Hippocampal formation (tissue), 2 donors: ENCODE measurements at places on chromosomes 6 and 20.

DNA sequence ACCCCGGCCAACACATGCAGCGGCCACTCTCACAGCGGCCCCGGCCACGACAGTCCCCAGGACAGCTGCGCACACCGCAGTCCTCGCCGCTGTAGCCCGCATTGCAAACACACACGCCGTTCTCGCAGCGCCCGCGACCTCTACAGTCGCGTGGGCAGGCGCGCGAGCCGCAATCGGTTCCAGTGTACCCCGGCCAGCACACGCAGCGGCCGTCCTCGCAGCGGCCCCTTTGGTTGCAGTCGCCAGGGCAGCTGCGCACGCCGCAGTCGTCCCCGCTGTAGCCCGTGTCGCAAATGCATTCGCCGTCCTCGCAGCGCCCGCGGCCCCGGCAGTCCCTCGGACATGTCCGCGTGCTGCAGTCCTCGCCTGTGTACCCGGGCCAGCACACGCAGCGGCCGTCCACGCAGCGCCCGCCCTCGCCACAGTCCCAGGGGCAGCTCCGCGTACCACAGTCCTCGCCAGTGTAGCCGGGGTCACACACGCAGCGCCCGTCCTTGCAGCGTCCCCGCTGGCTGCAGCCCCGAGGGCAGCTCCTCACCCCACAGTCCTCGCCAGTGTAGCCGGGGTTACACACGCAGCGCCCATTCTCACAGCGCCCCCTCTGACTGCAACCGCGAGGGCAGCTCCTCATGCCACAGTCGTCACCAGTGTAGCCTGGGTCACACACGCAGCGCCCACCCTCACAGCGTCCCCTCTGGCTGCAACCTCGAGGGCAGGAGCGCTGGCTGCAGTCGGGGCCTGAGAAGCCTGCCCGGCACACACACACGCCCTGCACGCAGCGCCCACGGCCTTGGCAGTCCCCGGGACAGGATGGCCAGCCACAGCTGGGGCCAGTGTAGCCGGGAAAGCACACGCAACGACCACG, 12.5 kb downstream of the TNXB start:
- DNase-seq: no peak

DNA sequence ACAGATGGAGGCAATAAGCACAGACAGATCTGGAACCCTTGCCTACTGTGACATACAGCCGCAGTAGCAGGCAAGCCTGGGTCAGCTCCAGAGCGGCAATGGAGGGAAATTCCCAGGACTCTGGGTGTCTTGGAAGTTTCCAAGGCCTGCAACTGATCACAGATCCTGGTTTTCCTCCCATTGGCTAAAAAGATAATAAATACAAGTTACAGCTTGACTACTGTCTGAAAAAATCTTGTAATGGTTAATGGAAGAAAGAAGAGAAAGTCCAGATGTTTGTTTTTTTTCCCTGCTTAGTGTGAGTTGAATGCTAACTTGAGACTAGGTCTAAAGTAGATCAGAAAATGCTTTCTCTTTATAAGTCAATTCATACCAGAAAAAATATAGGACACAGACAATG, 307.6 kb downstream of the ALDH8A1 start:
- no peak for DNase-seq

DNA sequence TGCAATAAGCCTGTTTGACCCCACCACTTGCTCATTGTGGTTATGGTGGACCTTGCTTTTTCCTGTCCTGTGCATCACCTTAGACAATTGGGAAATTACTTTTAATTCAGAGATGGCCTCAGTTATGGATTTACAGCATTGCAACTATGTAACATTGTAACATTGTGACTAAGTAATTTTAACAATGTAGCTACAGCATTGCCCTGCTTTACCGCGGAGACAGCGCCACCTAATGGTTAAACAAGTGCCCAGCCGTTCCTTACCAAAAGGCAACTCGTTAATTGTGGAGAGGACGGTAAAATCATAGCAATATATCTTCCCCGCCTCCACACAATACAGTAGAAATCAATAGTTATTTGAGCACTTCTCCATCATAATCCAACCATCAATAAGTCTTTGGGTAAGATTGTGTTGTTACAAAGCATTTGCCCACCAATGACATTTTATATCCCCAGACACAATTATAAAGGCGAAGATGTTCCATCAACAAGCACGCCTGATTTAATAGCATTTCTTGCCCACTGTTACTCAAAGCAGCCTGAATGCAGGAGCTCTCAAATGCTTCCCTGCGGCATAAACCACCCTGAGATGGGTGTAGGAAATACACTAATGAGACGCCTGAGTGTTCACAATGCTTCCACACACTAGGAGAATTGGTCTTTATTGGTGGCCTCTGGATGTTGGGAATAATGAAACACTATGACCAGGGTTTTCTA, 93.7 kb downstream of the PROKR2 start:
- peak; percentile 57 for DNase-seq

DNA sequence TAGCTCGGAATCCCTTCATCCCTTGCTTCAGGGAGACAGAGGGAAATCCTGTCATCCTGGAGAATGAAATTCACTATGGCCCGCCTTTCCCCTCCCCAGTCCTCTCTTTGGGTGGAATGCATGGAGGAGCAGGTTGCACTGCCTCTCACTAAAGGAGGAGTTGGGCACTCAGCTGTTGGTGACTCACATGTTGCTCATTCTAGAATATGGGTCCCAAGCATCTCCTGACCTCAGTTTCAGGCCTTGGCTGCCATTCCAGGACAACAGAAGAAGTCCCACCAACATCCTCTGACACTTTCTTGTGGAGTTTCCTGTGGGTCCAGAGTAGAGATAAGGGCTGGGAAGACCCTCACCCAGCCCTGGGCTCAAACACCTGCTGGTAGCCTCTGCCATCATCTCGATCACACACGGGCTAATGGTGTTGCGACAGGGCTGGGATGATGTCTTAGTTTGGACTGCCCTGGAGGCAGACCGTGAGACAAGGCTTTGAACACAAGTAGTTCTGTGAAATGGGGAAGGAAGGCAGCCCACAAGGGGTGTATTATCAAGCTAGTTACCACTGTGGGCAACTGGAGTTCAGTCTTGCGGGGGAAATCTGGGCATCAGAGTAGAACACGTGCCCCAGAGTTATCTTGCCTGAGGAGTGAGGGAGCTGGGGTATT, 52.4 kb upstream of the RNF24 start:
- DNase-seq: no peak

DNA sequence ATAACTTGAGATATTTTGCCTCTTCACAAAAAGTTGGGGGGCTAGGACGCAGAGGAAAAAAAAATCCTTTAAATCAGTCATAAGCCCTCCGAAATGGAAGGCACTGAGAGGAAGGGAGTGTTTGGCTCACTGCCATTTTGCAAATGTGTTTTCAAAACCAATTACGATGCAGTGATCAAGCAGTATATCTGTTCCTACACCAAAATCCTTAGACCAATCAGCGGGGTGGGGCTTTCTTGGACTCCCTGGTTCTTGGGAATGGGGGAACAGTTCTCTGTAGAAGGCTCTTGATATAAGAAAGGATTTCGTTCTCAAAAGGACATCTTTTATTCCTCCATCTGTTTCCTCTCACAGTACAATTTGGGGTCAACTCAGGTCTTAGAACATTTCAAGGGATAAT, 478.6 kb upstream of the JARID2 start:
- DNase-seq: no peak

- no peak for DNase-seq
Observed at GRCh38 chr6:128500014-128500413, 20.4 kb downstream of the PTPRK start.

DNA sequence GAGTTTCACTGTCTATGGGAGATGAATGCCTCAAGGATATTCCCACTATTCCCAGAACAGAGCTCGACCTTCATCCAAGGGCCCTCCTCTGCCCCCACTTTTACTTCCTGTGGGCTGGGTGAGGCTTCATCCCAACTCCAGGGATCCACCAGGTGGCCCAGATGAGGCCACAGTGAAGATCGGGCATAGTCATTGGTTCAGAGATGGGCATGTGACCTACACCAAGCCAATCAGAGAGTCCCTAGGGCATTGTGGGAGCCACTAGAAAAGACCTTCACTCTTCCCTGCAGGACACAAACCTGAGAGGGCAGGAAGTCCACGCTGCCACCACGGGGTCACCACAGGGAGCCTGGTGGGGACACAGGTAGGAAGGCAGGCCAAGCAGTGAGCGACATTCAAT, 72.9 kb upstream of the SLC22A16 start:
- no peak for DNase-seq

- no peak for DNase-seq
Observed at GRCh38 chr20:41571006-41571405, 47.2 kb downstream of the CHD6 start.

GRCh38 chr6:47780510-47781356, 1.1 kb upstream of the OPN5 start:
- DNase-seq: peak; percentile 62

DNA sequence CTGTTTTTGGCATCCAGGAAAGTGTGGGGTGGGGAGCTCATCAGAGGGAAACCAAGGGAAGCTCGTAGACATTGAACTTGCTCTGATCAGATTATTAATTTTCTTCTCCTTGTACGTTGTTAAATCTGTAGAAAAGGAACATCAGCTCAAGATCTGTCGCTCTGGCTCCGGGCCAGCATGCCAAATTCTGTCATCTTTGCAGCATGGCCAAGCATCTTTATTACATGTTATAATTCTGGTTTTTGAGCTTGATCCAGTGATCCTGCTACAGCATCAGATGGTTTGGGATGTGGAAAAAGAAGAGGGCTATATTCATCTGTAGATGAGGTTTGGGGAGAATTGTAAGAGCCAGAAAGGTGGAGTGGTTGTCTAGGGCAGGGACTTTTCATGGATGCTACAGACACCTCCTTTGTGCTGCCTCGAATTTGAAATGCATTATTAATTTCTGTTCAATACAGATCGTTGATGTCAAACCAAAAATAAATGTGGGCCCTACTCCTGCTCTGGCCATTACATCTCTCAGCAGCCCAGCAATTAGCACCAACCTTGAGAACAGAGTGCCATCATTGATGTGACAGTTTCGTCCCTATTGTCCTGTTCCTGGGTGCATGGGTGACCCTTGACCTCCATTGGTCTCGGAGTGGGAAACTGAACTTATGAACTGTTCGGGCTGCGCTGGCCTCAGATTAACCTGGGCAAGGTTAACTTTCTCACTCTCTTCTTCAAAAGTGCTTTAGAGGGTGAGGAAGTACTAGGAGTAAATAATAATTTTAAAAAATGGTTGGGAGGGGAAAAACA, 250.8 kb downstream of the SOX4 start:
- no peak for DNase-seq
